ENCODE measurements at places on chromosomes 12 and 14.

DNA sequence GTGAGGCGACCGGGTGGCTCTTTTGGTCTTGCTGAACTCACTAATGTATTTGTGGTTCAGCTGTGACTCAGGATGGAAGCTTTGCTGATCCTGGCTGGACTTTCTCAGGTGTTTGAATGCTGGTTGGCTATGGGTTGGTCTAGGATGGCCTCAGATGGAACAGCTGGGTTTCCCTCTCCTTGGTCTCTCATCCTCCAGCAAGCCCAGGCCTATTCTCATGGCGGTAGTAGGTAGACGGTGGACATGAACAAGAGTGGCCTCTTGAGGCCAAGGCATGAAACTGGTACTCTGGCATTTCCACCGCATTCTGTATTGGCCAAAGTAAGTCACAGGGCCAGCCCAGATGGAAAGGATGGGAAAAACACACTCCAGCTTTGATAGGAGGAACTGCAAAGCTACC lies 11.8 kb upstream of the POLR3B start:
- peak; percentile 25 for DNase-seq

- DNase-seq = no peak
Measured at GRCh38 chr12:120724720-120725119, 906 bp upstream of the ACADS start.

DNA sequence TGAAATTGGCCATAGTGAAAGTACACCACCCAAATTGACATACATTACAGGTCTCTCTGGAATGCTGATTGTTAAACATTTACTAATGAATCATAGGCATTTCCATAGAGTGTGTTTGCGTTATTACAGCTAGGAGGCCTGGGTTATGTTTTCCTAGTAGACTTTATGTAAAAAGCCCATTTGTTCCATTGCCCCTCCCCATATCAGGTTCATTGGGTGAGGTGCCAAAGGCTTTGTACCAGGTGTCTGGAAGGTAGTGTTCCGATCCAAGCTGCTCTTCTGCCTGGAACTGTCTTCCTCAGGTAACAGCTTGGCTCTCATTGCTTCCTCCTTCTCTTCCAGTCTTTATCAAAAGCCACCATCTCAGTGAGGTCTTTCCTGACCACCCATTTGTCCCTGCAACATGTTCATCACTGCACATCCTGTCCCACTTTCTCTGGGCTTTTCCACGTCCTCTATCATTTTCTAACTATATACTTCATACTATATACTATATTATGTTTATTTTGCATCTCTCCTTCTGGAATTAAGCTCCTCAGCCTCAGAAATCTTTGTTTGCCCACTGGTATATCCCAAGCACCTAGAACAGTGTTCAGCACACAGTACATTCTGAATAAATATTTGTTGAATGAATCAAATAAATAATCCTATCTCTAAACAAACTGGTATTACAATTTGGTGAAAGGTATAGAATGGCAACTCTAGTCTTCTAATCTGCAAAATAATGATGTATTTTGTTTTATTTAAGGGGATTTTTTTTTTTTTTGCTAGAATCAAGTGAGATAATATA lies 252.3 kb downstream of the KTN1 start:
- no peak for DNase-seq

- DNase-seq = no peak
Measured at GRCh38 chr12:11765421-11765816, 115.9 kb downstream of the ETV6 start.

GRCh38 chr12:14931791-14932560 lies 6.4 kb downstream of the ERP27 start:
- DNase-seq = no peak

- DNase-seq = no peak
Measured at GRCh38 chr12:53061404-53062010, 11.6 kb downstream of the TNS2 start.

GRCh38 chr12:120413901-120414695 lies 23.8 kb upstream of the COX6A1 start:
- DNase-seq = no peak

- no peak for DNase-seq
Measured at GRCh38 chr12:39341761-39342160, 101.2 kb downstream of the KIF21A start.

GRCh38 chr14:78758333-78758732 lies 588.2 kb downstream of the NRXN3 start:
- no peak for DNase-seq
